Midbrain (tissue), 1 donor: ENCODE measurements at places on chromosomes 12 and 14.

DNA sequence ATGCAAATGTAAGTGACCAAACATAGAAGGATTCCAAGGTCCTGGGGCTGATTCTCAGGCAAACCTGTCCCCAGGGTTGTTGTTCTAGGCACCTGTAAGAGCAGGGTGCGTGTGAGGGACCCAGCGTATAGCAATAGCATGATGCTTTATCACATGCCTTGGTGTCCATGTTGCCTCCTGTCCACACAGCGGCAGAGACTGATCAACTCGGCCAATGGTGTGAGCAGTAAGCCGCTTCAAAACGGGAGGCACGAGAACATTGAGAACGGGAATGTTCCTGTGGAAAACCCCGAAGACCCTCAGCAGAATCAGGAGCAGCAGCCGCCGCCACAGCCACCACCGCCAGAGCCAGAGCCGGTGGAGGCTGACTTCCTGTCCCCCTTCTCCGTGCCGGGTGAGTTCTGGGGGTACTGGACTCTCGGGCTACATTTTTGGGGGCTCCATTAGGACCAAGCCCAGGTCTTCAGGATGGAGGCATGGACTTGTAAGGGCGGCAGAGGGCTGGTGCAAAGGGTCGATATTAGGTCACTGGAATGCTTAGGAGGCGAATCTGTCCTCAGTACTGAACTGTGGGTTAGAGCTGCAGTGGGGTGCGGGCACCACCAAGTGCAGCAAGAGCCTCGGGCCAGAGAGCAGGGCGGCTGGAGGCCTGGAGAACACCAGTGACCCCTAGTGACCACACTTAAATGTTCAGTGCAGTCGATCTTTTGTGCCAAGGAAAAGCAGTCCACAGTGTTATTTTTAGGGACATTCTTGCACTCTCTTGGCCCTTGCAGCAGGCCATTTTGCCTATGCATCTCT is 57.2 kb upstream of the RIN3 start:
- peak; percentile 31 for DNase-seq

- no peak for DNase-seq
Measured at GRCh38 chr12:121520586-121521086, 60.2 kb downstream of the KDM2B start.

- DNase-seq: no peak
Measured at GRCh38 chr12:16789204-16789790, 183.3 kb upstream of the LMO3 start.

- DNase-seq: no peak
Measured at GRCh38 chr12:98352218-98352811, 163.1 kb upstream of the TMPO start.

DNA sequence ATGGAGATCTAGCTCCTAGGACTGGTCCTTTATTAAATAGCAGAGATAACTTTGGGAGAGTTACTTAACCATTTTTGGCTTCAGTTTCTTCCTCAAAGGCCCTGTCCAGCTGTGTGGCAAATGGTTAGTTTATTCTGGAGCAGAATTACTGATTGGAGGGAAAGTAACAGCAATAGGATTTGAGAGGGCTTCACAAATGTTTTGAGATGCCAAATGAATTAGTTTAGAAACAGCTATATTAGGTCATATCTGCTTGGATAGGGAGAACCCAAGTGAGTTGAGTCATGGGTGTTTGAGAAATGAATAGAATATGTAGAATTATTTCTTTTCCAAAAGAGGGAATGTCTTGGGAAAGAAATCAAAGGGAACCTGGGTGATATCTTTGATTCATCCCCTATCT is 17.5 kb downstream of the RASSF3 start:
- DNase-seq: no peak

- no peak for DNase-seq
Measured at GRCh38 chr14:56676042-56676441, 96.4 kb downstream of the TMEM260 start.

- DNase-seq: no peak
Measured at GRCh38 chr12:58537278-58537677, 383.0 kb downstream of the LRIG3 start.

DNA sequence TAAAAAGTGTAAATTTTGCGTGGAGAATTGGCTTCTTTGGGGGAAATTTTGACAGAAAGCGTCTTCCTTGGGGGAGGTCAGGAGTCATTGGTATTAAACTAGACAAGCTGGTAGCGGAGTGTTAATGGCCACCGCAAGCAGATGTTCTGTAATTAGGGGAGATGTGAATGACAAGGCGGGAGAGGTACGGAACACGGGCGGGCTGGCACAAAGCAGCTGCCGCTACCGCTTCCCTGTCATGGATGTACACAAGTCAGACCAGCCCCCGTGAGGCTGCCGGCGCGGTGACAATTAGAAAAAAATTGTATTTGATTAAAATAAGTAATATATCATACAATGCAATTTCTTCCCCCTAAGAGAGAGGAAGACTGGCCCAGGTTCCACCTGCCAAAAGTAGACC is 501.6 kb downstream of the VRK1 start:
- DNase-seq: no peak

DNA sequence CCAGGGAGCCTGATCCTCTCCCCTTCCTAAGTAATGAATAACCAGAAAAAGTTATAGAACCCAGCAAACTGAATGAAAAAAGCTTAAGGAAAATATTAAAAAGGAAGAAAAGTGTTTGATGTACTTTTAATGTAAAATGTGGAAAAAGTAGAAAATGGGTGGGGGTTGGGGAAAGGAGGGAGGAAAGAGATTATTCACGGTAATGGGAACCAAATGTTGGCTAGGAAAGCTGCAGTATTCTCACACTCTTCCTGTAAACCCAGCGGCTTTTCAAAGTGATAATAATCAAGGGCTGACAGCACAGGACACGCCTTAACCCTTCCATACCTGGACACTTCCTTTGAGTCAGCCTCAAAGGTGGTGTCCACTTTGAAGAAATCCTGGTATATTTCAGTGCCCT is 139.2 kb downstream of the TGFB3 start:
- DNase-seq: no peak

DNA sequence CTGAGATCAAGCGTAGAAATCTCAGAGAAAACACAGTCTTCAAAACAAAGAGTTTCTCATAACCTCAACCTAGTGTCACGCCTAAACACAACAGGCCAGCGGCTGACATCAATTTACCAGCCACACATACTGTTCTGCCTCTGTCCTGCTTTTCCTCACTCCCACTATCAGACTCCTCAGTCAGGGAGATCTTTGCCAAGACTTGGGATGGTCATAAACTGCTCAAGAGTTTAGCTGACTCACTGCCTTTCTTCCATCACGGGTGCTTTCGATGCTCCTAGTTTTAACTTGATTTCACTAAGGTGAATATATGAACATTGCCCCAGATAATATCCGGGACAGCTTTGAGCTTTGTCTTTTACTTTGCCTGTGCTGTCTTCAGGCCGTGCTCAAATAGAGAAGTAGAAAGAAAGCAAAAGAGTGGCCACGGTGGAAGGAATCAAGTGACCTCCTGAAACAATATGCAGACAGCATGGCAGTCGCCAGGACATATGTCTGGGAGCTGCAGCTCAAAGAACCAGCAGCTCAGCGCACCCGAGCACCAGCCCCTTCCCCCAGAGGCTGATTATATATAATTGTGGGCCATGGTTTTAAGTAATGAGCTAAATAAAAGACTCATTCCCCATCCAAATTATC is 12.1 kb downstream of the MDM1 start:
- DNase-seq: no peak

DNA sequence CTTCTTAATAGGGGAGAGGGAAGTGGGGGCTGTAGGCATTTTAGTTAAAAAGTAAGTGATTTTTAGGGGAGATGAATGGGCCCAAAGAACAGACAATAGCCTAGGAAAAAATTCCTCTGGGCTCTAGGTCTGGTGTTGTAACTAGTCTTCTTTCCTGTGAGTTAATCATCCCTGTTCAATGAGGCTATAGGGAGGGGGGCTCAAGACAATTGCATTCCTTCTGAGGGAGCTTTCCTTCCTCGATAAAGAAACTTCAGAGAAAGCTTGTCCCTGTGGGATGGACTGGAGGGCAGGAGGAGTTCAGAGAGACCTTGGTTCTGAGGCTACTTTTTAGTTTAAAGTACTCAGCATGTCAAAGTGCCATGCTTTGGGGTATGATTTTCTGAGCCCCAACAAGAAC is 127.2 kb downstream of the BBS10 start:
- no peak for DNase-seq

- DNase-seq: no peak
Measured at GRCh38 chr12:22286569-22286968, 47.9 kb downstream of the ST8SIA1 start.

DNA sequence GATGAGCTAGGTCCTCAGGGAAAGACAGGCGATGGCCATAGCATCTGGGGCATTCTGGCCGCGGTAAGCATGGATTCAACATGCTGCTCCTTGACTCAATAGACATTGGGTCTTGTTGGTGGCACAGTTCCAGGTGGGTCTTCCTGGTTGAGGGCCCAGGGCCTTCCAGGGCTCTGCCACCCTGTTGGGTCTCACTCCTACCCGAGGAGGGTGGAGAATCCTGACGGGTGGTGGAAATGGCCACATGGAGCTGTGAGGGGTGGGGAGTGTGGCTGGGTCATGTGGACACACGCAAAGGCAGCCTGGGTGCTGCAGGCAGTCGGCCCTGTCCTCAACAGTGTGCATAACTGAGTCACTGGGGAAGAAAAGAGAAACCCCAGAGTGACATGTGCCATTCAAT is 148.1 kb downstream of the KIF26A start:
- no peak for DNase-seq

DNA sequence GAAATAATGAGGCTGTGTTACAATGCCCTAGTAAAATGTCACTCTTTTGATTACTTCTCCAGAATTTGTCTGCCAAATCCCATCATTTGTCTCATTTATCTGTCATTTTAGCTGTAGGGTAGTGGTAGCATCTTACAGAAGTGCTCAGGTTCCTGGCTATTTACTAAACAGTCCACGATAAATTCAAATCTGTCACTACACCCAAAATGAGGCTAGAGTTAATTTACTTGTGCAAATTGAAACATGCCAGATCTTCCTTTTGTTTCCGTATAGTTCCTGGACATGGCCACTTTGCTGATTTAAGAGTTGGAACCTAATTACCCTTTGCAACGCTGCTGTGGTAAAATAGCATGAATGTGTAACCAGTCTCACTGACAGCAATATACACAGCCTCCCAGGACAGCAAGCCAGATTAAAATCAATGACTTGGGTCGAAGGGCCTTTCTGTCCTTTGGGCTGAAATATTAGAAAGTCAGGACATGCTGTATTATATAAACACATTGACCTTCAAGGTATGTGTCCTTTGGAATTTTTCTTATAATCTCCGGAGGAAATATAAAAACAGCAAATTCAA is 485.4 kb downstream of the MDGA2 start:
- no peak for DNase-seq

- no peak for DNase-seq
Measured at GRCh38 chr12:24929953-24930352, 18.9 kb downstream of the BCAT1 start.

DNA sequence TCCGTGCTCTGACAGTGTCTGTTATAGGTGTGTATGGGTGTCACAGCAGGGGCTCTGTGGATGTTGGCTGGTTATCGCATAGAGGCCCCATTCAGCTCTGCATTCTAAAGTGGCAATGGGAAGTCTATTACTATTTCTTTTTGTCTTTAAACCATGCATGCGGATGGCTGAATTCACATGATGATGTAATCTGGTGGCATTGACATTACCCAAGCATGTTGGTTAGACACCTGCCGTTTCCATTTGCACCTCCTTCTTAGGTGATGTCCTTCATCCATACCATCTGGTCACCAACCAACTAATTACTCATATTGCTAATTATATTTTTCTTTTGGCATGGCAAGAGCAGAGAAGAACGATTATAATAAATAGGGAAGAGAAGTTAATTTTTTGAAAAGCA is 270.8 kb upstream of the RGS6 start:
- DNase-seq: no peak

DNA sequence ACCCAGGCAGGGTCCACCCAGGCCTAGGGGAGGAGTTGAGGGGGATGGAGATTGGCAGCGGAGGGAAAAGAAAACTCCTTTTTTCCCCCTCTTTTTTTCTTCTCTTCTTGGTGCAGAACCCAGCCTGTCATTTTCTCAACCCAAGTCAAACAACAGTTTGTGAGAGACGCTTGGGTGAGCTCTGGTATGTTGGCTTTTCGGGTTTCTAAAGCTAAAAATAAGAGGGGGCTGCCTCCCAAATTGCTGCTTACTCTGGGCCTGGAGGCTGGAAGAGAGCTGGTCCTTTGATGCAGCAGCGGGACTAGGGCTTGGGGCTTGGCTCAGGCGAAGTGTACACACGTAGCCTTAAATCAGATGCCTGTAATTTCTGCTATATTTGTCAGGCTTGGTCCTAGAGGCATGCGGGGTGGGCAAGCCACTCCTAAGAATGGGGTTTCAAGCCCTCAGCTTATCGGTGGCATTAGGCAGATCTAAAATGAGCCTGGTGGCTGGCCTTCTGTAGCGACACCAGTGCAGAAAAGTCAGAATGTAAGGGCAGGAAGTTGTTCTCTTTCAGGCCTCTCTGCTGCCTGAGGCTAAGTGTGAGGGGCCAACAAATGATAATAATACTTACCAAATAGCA is 816 bp upstream of the SLC8A3 start:
- DNase-seq: no peak

DNA sequence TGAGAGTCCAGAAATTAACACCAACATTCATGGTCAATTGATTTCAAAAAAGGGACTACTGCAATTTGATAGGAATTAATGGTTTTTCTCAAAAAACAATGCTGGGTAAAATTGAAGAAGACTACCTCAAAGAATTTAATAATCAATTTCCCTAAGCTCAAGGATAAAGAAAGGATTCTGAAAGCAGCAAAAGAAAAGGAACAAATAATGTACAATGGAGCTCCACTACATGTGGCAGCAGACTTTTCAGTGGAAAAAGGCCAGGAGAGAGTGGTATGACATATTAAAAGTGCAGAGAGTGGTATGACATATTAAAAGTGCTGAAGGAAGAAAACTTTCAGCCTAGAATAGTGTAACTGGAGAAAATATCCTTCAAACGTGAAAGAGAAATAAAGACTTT is 15.6 kb upstream of the TAS2R43 start:
- DNase-seq: no peak

DNA sequence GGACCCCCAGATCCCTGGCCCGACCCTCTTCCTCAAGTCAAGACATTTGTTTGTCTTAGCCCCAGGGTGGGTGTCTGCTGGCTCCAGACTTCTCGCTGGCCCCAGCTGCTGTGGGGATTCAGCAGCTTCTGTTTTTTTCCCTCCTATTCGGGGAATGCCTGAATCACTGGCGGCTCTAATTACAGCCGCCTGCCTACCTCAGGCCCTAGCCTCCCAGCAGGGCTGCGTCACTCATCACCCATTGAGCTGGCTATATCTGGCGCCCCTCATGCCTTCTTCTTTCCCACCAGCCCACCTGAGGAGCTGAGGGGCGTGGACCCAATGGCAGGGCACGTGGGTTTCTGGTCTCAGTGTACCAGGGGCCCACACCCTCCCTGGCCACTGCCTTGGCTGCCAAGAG is 10.1 kb downstream of the KRT80 start:
- DNase-seq: no peak

- no peak for DNase-seq
Measured at GRCh38 chr12:54035568-54036264, 2.9 kb downstream of the HOXC5 start.

DNA sequence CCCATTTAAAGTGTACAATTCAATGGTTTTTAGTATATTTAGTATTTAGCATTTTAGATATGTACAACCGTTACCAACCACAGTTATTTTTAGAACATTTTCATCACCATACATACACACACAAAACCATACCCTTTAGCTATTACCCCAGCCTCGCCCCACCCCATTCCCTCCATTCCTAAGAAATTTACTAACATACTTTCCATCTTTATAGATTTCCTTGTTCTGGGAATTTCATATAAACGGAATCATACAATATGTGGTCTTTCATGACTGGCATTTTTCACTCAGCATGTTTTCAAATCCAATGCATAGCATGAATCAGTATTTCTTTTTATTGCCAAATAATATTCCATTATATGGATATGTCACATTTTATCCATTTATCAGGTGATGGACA is 101.5 kb downstream of the TAOK3 start:
- no peak for DNase-seq

GRCh38 chr14:90278199-90279175 is 22.1 kb downstream of the PSMC1 start:
- DNase-seq: peak; percentile 46
